ENCODE measurements at places on chromosomes 6 and 20. TPM values are rescaled to one million over a fixed set of nuclear protein-coding genes. Genes with fewer than 3 reads are reported as not detected.

DNA sequence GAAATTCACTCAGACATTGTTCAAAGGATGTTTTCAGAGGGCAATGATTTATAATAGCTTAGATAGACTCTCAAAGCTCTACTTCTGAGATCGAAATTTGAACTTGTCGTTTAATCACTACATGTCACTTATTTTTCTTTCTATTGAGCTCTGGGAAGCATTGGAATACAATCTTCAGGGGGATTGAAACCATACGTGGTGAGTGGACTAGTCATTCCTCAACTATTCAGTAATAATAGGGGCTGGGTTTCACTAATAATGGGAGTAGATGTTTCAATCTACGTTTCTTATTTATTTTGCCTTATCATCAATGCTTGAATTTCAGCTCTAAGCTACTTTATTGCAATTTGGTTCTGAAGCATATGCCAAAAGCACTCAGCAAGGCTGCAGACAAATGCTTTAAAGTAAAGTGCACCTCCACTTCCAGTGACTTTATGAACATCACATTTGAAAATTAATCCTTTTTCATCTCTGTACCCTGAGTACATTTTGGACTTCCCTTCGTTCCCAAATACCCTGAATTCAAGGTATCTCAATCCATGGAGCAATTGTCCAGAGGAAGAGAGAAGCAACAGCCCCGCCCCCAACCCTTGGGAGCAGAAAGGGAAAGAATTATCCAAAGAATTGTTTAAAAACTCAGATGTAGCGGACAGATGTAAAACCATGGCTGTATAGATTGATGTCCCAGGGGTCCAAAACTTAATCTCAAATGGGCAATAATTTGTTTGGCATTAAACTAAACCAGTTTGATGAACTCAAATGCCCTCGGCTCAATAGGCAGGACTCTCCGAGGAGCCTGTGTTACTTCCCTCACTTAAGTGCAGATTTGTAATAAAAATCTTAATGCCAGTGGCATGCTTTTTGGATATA, 68.1 kb downstream of the HFE start:
- DNase-seq, result peak; percentile 53
- no peaks in the 10 kb centered on the region for H3K27me3 ChIP-seq
- H3K4me3 ChIP-seq, result peak overlapping the region; percentile 39
- H3K4me1 ChIP-seq, result peaks cover 13% of the 10 kb centered on the region

The KCNS1 gene
- total RNA-seq, result not detected

The TUBE1 gene
- total RNA-seq, result 31.1 TPM

The DDO gene
- 5.0 TPM for total RNA-seq

GRCh38 chr6:99119109-99120031, 171.6 kb upstream of the FBXL4 start:
- H3K4me3 ChIP-seq, result no peak overlapping the region
- no peaks in the 10 kb centered on the region for H3K4me1 ChIP-seq
- H3K27ac ChIP-seq, result no peak overlapping the region
- no peak for DNase-seq
- H3K36me3 ChIP-seq, result no peaks in the 10 kb centered on the region

The IYD gene
- total RNA-seq, result 1,038 TPM

The SAPCD1 gene
- not detected for total RNA-seq

The DLK2 gene
- total RNA-seq, result 1.3 TPM

DNA sequence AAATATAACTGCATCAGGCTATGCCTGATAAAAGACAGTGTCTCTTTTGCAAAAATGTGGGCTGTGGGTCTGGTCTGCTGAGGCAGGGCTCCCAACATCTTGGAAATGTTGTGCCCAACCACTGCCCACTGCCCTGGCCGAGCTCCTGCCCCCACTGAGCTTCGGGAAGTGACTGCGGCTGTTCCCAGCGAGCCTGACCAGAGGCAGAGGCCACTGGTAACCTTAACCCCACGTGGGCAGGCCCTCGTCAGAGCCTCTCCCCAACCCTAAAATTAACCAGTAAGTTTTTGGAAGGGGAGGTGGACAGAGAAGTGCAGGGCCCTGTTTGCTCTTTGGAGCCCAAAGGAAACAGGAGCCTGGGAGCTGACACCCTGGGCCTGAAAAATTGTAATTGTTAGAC, 225.9 kb downstream of the MAFB start:
- H3K4me1 ChIP-seq, result no peaks in the 10 kb centered on the region
- H3K27me3 ChIP-seq, result no peaks in the 10 kb centered on the region
- no peak overlapping the region for H3K4me3 ChIP-seq
- no peaks in the 10 kb centered on the region for H3K36me3 ChIP-seq

The C2 gene
- total RNA-seq, result 5.9 TPM

DNA sequence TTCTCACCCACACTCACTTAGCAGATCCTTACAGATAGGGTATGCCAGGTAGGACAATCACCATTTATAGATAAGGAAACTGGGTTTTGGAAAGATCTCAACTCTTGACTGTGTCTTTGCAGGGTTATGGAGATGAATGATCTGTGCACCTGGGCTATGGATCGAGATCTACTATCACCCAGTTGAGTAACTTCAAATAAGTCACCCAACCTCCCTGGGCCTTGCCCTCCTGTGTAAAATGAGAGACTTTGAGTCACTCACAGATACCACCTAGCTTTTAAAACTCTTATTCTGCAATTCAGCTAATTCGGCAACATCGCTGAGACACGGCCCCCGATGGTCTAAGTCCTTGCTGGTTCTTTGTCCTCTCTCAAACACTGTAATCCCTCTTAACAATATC, 53.5 kb downstream of the HIVEP2 start:
- no peak for DNase-seq
- no peaks in the 10 kb centered on the region for H3K27me3 ChIP-seq
- H3K36me3 ChIP-seq, result no peaks in the 10 kb centered on the region
- H3K27ac ChIP-seq, result no peak overlapping the region
- no peak overlapping the region for H3K4me3 ChIP-seq
- peaks cover 11% of the 10 kb centered on the region for H3K4me1 ChIP-seq

The SEMG1 gene
- not detected for total RNA-seq

DNA sequence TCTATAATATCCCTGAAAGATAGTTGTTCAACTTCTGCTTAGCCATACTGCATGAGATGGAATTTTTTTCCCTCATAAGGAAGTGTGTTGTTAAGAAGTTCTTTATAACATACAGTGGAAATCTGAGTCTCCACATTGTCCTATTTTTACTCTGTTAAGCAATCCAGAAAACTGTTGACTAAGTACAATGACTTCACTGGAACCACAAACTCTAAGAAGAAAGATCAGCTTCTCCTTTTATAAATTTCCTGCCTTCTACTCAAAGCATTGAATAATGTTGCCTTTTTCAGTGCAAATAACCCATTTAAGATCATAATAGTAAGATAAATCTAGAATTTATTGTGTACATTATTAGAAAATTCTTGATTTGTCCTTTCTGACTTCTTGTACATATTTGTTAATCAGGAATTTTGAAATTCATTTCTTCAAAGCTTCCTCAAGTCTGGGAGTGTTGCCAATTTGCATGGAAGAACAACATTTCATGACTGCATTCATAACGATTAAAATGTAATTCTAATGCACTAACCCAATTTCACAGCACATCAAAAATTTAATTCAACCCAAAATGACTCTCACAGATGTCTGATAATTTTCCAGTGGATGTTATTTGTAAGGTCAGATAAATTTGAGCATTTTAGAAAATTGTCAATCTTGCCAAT, 45.6 kb upstream of the ANKEF1 start:
- no peaks in the 10 kb centered on the region for H3K4me1 ChIP-seq
- H3K27me3 ChIP-seq, result no peaks in the 10 kb centered on the region
- DNase-seq, result no peak
- H3K4me3 ChIP-seq, result no peak overlapping the region

GRCh38 chr20:40959325-40960092, 69.1 kb upstream of the TOP1 start:
- H3K4me3 ChIP-seq, result no peak overlapping the region
- DNase-seq, result no peak
- no peak overlapping the region for H3K27ac ChIP-seq
- H3K36me3 ChIP-seq, result no peaks in the 10 kb centered on the region

GRCh38 chr6:31216208-31216898, 45.9 kb upstream of the POU5F1 start:
- no peak overlapping the region for H3K4me3 ChIP-seq
- no peaks in the 10 kb centered on the region for H3K36me3 ChIP-seq
- H3K27ac ChIP-seq, result no peak overlapping the region
- H3K27me3 ChIP-seq, result no peaks in the 10 kb centered on the region
- DNase-seq, result no peak

The MMP24OS gene
- 40.3 TPM for total RNA-seq

GRCh38 chr20:38894091-38894847, 31.9 kb upstream of the FAM83D start:
- H3K36me3 ChIP-seq, result no peaks in the 10 kb centered on the region
- H3K4me3 ChIP-seq, result no peak overlapping the region
- H3K4me1 ChIP-seq, result no peaks in the 10 kb centered on the region
- no peaks in the 10 kb centered on the region for H3K27me3 ChIP-seq
- H3K27ac ChIP-seq, result no peak overlapping the region
- DNase-seq, result no peak

DNA sequence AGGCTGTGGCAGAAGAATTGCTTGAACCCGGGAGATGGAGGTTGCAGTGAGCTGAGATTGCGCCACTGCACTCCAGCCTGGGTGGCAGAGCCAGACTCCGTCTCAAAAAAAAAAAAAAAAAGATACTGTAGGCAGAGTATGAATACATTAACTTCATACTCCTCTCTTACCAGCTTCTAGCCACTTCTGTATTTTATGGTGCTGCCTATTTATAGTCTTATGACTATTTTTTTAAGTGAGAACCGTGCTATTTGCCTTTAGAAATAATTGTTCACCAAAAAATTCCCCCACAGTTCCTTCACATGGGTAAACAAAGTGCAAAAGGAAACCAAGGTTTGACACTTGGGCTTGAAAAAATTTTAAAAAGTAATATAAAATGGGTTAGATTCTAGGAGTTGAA, 1.5 kb upstream of the SNRNP48 start:
- no peak for DNase-seq
- peaks cover 14% of the 10 kb centered on the region for H3K36me3 ChIP-seq
- no peak overlapping the region for H3K4me3 ChIP-seq

GRCh38 chr6:33577718-33578117, 2.4 kb downstream of the BAK1 start:
- no peak overlapping the region for H3K4me3 ChIP-seq
- no peak for DNase-seq
- H3K27me3 ChIP-seq, result no peaks in the 10 kb centered on the region
- peaks cover 20% of the 10 kb centered on the region for H3K36me3 ChIP-seq

The TRIM10 gene
- total RNA-seq, result not detected

DNA sequence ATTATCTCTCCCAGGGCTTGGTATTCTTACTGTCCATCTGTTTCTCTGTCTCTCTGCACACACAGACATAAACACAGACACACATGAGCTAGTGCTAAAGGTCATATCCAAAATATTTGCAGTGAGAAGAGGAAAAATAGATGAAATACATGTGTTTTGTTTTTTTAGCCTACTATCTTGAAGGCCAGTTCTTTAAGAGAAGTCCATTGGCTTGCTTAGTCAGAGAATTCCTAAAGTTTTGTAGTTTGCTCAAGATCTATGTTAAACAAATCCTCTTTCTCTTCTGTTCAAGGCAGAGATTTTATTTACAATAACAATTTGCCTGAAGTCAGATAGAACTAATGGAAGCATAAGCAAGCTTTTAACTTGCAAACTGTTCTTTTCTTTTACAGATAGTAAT, 120.0 kb upstream of the AKIRIN2 start:
- H3K27me3 ChIP-seq, result no peaks in the 10 kb centered on the region
- DNase-seq, result no peak
- no peak overlapping the region for H3K27ac ChIP-seq
- H3K4me3 ChIP-seq, result no peak overlapping the region
- H3K36me3 ChIP-seq, result no peaks in the 10 kb centered on the region
- no peaks in the 10 kb centered on the region for H3K4me1 ChIP-seq

The GLP1R gene
- total RNA-seq, result 0.45 TPM

DNA sequence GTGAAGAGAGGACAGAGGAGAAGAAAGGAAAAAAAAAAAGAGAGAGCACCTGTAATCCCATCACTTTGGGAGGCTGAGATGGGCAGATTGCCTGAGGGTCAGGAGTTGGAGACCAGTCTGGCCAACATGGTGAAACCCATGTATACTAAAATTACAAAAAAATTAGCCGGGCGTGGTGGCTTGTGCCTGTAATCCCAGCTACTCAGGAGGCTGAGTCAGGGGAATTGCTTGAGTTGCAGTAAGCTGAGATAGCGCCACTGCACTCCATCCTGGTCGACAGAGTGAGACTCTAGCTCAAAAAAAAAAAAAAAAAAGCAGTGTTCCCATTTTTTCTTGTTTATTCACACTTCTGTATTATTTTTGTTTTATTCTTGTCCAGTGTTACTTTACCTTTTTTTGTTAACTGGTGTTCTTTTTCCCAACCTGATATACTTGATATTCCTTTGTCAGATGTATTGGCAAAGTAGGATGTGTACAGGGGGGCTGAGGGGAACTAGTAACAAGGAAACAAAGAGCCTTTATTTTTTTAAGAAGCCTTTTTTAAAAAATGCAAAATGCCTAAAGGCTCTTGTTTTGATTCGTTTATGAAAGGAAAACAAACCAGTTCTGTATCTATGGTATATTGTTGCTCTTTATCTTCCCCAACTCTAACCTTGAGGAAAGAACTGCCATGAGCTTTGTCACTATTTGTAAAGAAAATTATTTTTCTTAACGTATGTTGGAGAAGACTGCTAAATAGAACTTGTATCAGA, 22.3 kb downstream of the COL19A1 start:
- no peak for DNase-seq
- H3K27ac ChIP-seq, result no peak overlapping the region
- H3K36me3 ChIP-seq, result no peaks in the 10 kb centered on the region
- H3K4me1 ChIP-seq, result no peaks in the 10 kb centered on the region
- H3K4me3 ChIP-seq, result no peak overlapping the region

The LIME1 gene
- 9.5 TPM for total RNA-seq

DNA sequence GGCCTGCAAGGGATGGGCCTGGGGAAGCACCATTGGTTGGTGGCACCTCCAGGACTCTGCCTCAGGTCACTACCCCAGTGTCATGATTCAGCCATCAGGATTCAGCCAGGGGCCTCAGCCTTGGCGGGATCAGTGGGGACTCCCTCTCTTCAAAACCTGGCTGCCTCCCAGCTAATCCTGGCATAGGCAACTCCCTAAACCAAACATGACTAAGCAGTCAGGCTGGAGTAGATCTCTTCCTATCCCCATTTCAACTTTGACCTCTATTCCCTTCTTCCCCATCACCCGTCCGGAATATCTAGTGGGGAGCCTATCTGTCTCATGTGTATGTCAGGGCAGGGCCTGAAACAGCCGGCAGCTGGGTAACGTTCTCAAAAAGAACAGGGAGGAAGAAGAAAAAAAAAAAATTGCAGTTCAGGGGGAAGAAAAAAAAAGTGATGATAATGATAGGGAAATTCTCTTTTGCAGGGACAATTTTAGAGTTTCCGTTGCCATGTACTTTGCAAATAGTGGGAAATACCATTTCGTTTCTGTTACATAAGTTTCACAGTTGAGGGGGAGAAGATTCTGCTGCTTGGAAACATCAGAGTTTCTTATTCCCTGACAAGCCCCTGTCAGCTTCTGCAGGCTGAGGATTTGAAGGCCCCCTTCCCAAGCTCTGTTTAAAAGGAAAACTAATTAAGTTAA, 4.1 kb upstream of the PREX1 start:
- DNase-seq, result peak; percentile 89
- peaks cover 13% of the 10 kb centered on the region for H3K4me1 ChIP-seq
- H3K27me3 ChIP-seq, result no peaks in the 10 kb centered on the region
- peak overlapping the region; percentile 58 for H3K27ac ChIP-seq
- no peak overlapping the region for H3K4me3 ChIP-seq

GRCh38 chr6:159257846-159258245, 88.6 kb downstream of the FNDC1 start:
- no peaks in the 10 kb centered on the region for H3K27me3 ChIP-seq
- H3K4me1 ChIP-seq, result no peaks in the 10 kb centered on the region
- H3K4me3 ChIP-seq, result no peak overlapping the region
- no peaks in the 10 kb centered on the region for H3K36me3 ChIP-seq
- DNase-seq, result no peak
- H3K27ac ChIP-seq, result no peak overlapping the region

- H3K27me3 ChIP-seq, result no peaks in the 10 kb centered on the region
- no peaks in the 10 kb centered on the region for H3K4me1 ChIP-seq
- DNase-seq, result no peak
- no peaks in the 10 kb centered on the region for H3K36me3 ChIP-seq
- no peak overlapping the region for H3K27ac ChIP-seq
Observed at GRCh38 chr20:5996765-5997164, 46.3 kb downstream of the MCM8 start.

All from thyroid gland (tissue), 4 donors.